ENCODE measurements at places on chromosomes 13 and 19. TPM values are rescaled to one million over a fixed set of nuclear protein-coding genes. Genes with fewer than 3 reads are reported as not detected.

DNA sequence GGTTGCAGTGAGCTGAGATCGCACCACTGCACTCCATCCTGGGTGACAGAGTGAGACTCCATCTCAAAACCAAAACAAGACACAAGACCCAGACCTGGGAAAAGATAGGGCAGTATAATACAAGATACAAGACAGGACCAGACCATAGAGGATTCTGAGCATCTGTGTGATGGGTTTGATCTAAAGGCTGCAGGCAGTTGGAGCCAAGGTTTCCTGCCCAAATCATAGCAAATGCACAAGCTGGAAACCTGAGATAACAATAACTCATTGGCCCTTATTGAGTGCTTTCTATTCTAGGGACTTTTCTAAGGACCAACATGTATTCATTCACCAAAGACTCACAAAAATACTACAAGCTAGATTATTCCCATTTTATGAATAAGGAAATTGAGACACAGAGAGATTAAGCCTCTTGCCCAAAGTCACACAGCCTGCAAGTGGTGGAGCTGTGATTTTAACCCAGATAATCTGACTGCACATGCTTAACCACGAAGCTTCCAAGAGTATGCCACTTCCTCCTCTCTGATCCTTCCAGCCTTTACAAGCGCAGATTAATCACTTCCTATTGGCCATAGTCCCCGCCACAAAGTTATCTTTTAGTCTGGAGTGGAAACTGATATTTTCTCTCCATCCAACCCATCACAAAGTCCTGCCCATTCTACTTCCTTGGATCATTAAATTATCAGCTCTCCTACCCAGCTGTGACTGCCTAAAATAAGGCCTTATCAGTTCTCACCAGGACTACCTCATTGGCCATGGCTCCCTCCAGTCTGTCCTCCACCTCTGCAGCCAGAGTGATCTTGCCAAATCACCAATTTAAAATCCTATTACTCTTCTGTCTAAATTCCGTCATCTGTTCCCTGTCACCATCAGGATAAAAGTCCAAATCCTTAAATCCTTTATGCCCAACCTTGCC, 147.2 kb downstream of the FLT1 start:
- H3K36me3 ChIP-seq: no peaks in the 10 kb centered on the region
- no peak overlapping the region for H3K27ac ChIP-seq
- no peak overlapping the region for H3K4me3 ChIP-seq
- DNase-seq: peak; percentile 14

- peak; percentile 63 for DNase-seq
- no peaks in the 10 kb centered on the region for H3K36me3 ChIP-seq
- no peak overlapping the region for H3K27ac ChIP-seq
- no peak overlapping the region for H3K4me3 ChIP-seq
- H3K27me3 ChIP-seq: no peaks in the 10 kb centered on the region
Measured at GRCh38 chr13:33728271-33729037, 89.5 kb upstream of the RFC3 start.

Gene B3GNT3
- total RNA-seq: 41.7 TPM

Gene TMEM86B
- total RNA-seq: 11.8 TPM

- H3K27ac ChIP-seq: no peak overlapping the region
- no peaks in the 10 kb centered on the region for H3K4me1 ChIP-seq
- H3K27me3 ChIP-seq: no peaks in the 10 kb centered on the region
- no peak for DNase-seq
- no peak overlapping the region for H3K4me3 ChIP-seq
Measured at GRCh38 chr19:28554321-28555091, 658.4 kb downstream of the UQCRFS1 start.

Gene PCP2
- total RNA-seq: not detected

GRCh38 chr13:58300224-58300623, 668.7 kb downstream of the PCDH17 start:
- no peaks in the 10 kb centered on the region for H3K36me3 ChIP-seq
- no peak overlapping the region for H3K27ac ChIP-seq
- no peaks in the 10 kb centered on the region for H3K27me3 ChIP-seq
- no peaks in the 10 kb centered on the region for H3K4me1 ChIP-seq

- no peak overlapping the region for H3K4me3 ChIP-seq
- no peaks in the 10 kb centered on the region for H3K27me3 ChIP-seq
- peaks cover 38% of the 10 kb centered on the region for H3K4me1 ChIP-seq
- H3K27ac ChIP-seq: peak overlapping the region; percentile 90
- DNase-seq: peak; percentile 5
Measured at GRCh38 chr13:97878431-97879375, 74.8 kb upstream of the IPO5 start.

Gene FGF22
- total RNA-seq: 1.3 TPM

DNA sequence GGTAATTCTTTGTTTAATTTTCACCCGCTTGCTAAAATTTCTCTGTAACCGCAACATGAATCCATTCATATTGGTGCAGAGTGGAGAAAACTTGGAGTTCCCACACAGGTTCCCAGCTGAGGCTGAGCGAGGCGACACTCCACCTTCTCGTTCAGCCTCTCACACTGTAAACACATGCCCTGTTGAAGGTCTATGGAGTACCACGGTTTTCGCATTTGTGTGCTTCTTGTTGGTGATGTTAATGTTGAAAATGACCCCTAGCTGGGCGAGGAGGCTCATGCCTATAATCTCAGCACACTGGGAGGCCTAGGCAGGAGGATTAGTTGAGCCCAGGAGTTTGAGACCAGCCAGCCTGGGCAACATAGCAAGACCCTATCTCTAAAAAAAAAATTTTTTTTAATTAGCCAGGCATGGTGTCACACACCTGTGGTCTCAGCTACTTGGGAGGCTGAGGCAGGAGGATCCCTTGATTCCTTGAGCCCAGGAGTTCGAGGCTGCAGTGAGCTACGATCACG, 67.2 kb downstream of the ARHGEF18 start:
- peaks cover 4% of the 10 kb centered on the region for H3K36me3 ChIP-seq
- no peak for DNase-seq
- no peak overlapping the region for H3K27ac ChIP-seq
- no peaks in the 10 kb centered on the region for H3K4me1 ChIP-seq
- H3K27me3 ChIP-seq: no peaks in the 10 kb centered on the region

Gene KLF2
- 4.8 TPM for total RNA-seq

Gene GPR18
- total RNA-seq: not detected

- peak; percentile 45 for DNase-seq
- H3K4me3 ChIP-seq: no peak overlapping the region
- no peaks in the 10 kb centered on the region for H3K36me3 ChIP-seq
- peak overlapping the region; percentile 66 for H3K27ac ChIP-seq
Measured at GRCh38 chr13:73702419-73703071, 431.7 kb downstream of the KLF12 start.

Gene CFAP97D2
- not detected for total RNA-seq

- no peaks in the 10 kb centered on the region for H3K36me3 ChIP-seq
- H3K27me3 ChIP-seq: no peaks in the 10 kb centered on the region
- H3K4me3 ChIP-seq: no peak overlapping the region
- H3K4me1 ChIP-seq: peaks cover 2% of the 10 kb centered on the region
- no peak overlapping the region for H3K27ac ChIP-seq
Measured at GRCh38 chr19:7843521-7843920, 13.5 kb downstream of the EVI5L start.

GRCh38 chr19:6527893-6528543, 2.8 kb upstream of the TNFSF9 start:
- H3K27me3 ChIP-seq: no peaks in the 10 kb centered on the region
- no peak overlapping the region for H3K4me3 ChIP-seq
- no peaks in the 10 kb centered on the region for H3K36me3 ChIP-seq

- no peak for DNase-seq
- no peaks in the 10 kb centered on the region for H3K27me3 ChIP-seq
- H3K36me3 ChIP-seq: peaks cover 61% of the 10 kb centered on the region
- no peak overlapping the region for H3K4me3 ChIP-seq
- H3K4me1 ChIP-seq: no peaks in the 10 kb centered on the region
Measured at GRCh38 chr13:19742643-19743042, 40.1 kb downstream of the PSPC1 start.

GRCh38 chr19:31952693-31953092, 392.7 kb upstream of the ZNF507 start:
- H3K4me1 ChIP-seq: no peaks in the 10 kb centered on the region
- H3K4me3 ChIP-seq: no peak overlapping the region
- H3K27me3 ChIP-seq: no peaks in the 10 kb centered on the region
- H3K36me3 ChIP-seq: no peaks in the 10 kb centered on the region

GRCh38 chr13:59276436-59276835, 887.3 kb downstream of the DIAPH3 start:
- no peak overlapping the region for H3K4me3 ChIP-seq
- H3K27me3 ChIP-seq: peaks cover 21% of the 10 kb centered on the region
- no peaks in the 10 kb centered on the region for H3K4me1 ChIP-seq
- no peak for DNase-seq

Measured in PC-3 (cell line).